Mesothelial cell of epicardium (in vitro differentiated cells): ENCODE measurements at places on chromosomes 4 and X. TPM values are rescaled to one million over a fixed set of nuclear protein-coding genes. Genes with fewer than 3 reads are reported as not detected.
A peak's percentile ranks its signal among the peaks of the same experiment; 100 is the strongest.

ABCG2 gene
- 0.82 to 0.92 TPM (median 0.86 TPM) in 3 replicates for total RNA-seq

ELF4 gene
- 21.0 to 22.9 TPM (median 22.2 TPM) in 3 replicates for total RNA-seq

HERC5 gene
- total RNA-seq = 6.3 to 7.0 TPM (median 6.6 TPM) in 3 replicates

SMR3B gene
- not detected in 3 replicates for total RNA-seq

IL15 gene
- 0.80 to 1.1 TPM (median 0.82 TPM) in 3 replicates for total RNA-seq

MGAT4D gene
- not detected in 3 replicates for total RNA-seq

ASB12 gene
- 0.18 to 0.73 TPM (median 0.67 TPM) in 3 replicates for total RNA-seq

GNRHR gene
- not detected in 3 replicates for total RNA-seq

DNA sequence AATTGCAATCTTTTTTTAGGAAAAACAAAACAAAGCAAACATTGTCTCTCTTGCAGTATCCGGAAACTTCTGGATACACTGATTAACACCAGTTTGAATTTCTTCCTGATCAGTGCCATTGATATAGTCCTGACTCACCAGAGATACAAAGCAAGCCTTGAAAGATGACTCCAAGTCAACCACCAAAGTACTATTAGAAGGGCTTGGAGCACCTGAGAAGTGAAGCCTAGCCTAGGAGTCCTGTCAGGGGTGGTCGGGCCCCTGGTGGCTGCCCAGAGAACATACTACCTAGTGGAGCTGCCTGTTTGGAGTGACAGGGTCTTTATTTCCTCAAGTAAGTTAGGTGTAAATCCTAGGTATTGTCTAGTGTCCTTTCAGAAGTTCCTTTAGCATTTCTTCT is 593.2 kb downstream of the ZNF674 start:
- DNase-seq = no peak

- DNase-seq = no peak
These were observed 10.3 kb upstream of the GPR143 start for GRCh38 chrX:9775930-9776329.

DNA sequence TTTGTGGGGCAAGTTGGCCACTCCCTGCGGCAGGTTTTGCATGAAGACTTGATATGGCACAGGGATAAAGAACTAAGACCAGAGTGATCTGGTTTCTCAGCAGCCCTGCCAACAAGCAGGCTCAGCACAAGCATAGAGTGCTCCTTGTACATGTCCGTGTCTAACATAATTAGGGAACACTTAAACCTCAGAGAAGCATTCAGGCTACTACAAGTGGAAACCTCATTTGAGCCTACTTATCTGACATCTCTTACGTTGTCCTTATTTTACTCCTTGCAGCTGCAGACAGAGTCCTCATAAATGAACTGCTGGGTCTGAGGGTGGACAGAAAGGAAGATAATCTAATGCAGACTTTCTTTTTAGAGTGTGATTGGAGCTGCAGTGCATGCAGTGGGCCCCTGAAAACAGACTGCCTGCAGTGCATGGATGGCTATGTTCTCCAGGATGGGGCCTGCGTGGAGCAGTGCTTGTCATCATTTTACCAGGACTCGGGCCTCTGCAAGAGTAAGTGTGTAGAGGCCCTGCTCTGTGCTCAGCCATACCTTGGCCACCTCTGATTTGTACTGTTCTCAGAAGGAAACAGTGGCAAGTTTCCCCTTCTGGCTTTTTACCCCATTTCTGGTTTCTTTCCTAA is 179.1 kb upstream of the ANXA3 start:
- DNase-seq = no peak

- no peak for DNase-seq
These were observed 64.6 kb downstream of the KDM6A start for GRCh38 chrX:44937606-44938005.

GRCh38 chrX:149628280-149628679 is 3.3 kb downstream of the TMEM185A start:
- DNase-seq = no peak

GRCh38 chrX:41259516-41259915 is 74.4 kb upstream of the DDX3X start:
- no peak for DNase-seq

GRCh38 chr4:123362103-123362502 is 34.5 kb upstream of the SPRY1 start:
- no peak for DNase-seq

- no peak for DNase-seq
These were observed 401.8 kb downstream of the RAPGEF2 start for GRCh38 chr4:159504684-159505083.

DNA sequence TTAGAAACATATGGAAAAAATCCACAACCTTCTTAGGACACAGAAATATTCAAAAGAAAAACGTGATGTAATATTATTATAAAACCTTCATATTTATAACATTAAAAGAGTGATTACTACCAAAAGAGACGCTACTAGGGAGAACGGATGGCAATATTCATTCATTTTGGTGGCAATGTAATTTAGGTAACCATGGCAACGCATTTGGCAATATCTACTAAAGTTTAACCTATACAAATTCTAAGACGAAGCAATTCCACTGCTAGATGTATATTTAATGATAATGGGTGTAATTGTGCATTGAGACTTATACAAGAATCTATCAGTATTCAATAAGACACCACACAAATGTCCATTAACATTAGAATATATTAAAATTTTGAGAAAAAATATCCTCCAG is 709.4 kb downstream of the ARAP2 start:
- DNase-seq = no peak

- peak; percentile 55 for DNase-seq
These were observed 24.9 kb downstream of the SH3BP2 start for GRCh38 chr4:2817701-2818350.

DNA sequence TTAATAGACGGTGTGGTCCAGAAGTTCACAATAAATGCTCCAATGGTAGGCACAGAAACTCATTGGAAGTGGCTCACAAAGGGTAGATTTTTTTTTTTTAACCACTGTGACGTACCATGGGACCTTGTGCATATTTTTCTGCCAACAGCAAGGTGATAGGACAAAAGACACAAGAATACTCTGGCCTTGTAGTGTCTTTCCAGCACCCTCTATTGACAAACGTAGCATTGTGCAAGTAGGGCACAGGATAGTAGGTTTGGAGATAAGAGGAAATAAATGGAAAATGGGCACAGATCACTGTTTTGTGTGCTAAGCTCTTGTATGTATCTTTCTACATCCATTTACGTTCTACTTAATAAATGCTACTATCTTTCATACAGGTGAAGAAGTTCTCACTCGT is 2054.9 kb downstream of the PCDH7 start:
- no peak for DNase-seq

DNA sequence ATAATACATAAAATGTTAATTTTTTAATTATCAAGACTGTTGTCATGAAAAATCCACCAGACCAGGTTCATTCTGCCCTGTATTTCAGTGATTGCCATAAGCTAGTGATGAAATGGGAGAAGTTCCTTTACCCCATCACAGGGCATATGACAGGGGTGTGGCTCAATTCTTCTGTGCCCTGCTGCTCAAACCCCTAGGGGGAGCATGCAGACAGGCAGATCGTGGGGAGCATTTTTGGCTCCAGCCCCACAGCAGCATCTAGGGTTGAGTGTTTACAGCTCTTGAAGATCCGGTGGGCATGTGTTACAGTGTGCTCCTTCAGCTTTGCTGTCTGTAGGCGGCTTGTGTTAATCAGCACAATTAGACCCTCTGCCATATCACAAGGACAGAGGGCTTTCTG is 700.7 kb downstream of the PCDH18 start:
- no peak for DNase-seq

DNA sequence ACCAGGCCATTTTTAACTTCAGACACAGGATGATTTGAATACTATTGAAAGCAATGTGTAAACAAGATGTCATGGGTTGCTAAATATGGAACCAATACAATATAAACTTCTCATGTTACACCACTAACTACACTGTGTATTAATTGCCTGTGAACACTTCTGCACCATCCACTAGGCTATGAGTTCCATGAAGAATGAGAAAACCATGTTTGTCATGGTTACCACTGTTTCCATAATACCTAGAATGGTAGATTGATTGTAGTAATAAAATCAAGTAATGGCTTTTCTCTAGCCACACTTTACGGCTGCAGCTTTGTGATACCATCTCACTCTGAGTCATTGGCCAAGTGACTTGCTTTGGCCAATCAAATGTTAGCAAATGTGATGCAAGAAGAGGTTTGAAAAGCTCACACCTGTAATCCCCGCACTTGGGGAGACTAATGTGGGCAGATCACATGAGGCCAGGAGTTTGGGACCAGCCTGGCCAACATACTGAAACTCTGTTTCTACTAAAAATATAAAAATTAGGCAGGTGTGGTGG is 19.9 kb upstream of the CYBB start:
- no peak for DNase-seq

DNA sequence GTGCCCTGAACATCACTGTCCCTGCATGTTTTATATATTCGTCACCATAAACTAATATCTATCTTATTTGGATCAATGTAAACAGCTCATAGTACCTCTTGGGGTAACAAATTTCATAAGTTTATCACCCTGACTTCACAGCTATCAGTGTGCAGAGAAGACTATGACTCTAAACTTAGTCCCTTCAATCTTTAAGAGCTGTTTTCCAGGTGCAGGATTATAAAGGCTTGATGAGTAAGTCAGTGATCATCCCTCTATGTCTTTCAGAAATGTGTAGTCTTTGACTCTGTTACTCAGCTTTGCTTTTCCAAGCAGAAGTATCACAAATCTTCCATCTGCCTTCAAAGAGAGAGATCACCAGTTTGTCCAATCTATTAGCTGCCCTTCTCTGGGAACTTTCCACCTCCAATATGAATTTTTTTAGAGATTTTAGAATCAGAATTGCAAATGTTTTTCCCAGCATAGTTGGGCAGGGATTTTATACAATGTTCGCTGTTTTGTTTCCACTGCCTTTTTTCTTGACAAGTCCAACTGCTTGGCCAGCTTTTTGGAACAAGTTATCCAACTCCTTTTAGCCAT is 45.1 kb upstream of the TSPAN7 start:
- no peak for DNase-seq
